ENCODE measurements at places on chromosomes 1 and 21.

- no peak for DNase-seq
These were observed 116.8 kb downstream of the LRRC53 start for GRCh38 chr1:74395571-74395970.

- no peak for DNase-seq
These were observed 192.1 kb downstream of the KCNJ6 start for GRCh38 chr21:37724201-37724600.

GRCh38 chr1:200861937-200862647, 10.7 kb upstream of the GPR25 start:
- DNase-seq, result peak; percentile 63

DNA sequence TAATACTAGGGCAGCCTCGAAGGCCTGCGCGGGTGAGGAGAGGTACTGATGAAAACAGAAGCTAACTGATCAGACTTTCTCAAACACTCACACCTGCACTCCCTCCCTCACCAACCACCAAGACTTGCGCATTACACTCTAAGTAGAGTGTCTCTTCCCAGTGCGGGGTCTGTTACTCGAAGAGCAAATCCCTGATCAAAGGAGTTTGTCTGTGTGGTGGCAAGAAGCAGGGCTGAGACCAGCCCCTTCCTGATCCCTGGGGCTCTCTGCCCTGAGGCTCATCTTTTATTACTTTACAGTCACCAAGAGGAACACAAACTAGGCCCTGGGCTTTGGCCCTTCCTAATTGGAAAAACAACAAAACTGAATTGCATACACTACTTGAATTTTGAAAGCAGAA, 19.5 kb upstream of the TSNAX start:
- DNase-seq, result no peak

DNA sequence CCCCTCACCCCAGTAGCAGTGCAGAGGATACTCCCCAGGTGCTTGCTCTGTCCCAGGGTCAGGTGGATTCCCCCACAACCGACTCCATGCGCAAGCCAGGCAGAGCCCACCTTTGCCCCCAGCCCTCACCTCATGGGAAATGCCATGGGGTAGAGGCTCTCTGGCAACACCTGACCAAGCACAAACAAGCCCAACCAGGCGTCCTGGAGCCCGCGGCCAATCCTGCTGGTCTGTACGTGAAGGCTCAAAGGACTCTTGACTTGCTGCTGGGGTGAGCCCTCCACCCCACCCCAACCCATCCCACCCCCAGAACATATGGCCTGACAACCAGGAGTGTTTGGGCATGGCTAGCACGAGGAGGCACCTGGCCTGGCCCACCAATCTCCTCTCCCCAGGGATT, 1.8 kb downstream of the ADGRB2 start:
- no peak for DNase-seq

DNA sequence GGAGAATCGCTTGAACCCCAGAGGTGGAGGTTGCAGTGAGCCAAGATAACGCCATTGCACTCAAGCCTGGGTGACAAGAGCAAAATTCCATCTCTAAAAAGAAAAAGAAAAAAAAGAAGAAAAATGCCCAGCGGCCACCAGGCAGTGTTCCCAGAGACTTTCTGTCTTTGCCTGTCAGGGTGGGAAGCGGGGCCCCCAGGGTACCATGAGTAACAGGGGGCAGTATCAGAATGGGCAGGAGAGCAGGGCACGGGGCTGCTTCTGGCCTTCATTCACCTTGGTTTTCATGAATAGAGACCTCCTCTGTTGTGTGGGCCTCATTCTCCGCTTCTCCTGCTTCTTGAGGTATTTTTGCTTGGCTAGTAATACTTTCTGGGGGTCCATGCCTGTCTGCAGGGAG, 20.4 kb downstream of the SLC26A9 start:
- no peak for DNase-seq

DNA sequence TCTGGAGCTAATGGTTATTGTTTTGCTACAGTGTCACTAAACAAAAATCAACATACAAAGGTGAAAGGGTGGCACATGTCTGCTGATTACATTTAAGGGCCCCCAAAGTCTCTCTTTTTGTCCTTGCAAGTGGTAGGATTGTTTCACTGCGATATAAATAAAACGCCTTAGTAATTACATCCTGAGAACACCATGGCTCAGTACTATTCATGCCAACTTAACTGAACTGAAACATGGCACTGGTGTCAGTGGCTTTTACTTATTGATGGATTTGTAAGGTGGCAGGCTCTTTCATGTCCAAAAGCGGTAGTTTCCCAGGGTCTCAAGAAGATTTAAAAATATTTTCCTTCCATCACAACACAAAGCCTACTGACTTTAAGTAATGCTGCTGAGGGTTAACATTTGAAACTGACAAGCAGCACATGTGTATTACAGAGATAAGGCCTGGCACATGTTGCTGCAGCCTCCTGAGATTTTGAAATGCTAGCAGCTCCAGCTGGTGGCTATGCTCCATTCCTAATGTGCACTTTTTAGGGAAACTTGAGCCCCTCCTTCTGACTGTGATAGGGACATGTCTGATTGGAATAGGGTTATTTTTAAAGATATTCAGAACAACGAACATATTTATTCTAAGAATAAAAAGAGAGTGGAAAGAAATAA, 86.8 kb downstream of the ATP1B1 start:
- no peak for DNase-seq

GRCh38 chr1:176539018-176539417, 76.0 kb downstream of the PAPPA2 start:
- no peak for DNase-seq

- DNase-seq, result no peak
These were observed 10.7 kb upstream of the OR2B11 start for GRCh38 chr1:247468481-247469140.

DNA sequence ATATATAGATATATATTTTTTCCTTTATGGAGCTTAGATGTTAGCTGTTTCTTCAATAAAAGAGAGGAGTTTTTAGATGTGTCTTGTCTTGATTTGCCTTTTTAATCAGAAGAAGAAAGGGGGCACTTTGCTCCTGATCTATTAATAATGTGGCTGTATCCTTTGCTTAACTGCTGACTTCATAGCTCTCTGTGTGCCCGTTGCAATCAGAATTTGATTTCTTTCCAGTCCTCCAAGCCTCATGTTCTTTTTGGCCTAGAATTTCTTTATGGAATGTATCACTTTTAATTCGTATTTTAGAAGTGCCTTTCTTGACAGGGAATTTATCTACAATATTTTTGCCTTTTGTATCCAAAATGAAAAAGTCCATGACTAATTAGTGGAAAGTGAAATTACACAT, 85.3 kb downstream of the C1orf21 start:
- no peak for DNase-seq

DNA sequence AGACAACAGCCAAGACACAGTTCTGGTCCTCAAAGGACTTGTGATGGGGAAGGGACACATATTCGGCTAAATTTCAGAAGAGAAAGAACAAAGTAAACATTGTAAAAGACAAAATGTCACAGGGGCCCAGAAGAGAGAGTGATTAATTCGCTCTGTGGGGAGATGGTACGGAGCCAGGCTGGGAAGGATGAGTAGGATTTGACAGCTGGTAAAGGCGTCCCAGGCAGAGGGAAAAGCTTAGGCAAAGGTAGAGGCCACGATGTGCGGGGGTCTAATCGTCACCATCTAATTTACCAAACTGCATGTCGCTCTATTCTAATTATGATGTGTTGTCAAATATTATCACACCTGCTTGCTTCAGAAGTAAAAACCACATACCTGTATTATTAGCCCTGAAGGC, 17.3 kb upstream of the EFNA1 start:
- DNase-seq, result no peak

- peak; percentile 54 for DNase-seq
These were observed 2.8 kb upstream of the ZBTB7B start for GRCh38 chr1:154999571-155000410.

DNA sequence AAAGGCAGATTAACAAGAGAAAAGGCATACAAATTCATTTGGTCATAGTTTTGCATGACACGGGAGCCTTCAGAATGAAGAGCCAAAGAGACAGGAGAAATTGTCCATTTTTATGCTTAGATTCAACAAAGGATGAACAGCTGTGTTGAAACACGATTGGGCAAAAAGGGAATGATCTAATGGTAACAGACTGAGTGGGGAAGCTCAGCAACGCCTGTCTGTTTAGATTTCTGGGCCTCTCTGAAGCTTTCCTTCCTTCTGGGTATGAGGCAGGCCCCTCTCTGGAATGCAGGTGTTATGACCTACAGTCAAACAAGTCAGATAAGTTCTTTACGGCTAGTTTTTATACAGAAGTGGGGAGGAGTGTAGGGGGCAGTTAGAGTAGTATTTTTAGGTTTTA, 154.6 kb downstream of the RGS7 start:
- no peak for DNase-seq

DNA sequence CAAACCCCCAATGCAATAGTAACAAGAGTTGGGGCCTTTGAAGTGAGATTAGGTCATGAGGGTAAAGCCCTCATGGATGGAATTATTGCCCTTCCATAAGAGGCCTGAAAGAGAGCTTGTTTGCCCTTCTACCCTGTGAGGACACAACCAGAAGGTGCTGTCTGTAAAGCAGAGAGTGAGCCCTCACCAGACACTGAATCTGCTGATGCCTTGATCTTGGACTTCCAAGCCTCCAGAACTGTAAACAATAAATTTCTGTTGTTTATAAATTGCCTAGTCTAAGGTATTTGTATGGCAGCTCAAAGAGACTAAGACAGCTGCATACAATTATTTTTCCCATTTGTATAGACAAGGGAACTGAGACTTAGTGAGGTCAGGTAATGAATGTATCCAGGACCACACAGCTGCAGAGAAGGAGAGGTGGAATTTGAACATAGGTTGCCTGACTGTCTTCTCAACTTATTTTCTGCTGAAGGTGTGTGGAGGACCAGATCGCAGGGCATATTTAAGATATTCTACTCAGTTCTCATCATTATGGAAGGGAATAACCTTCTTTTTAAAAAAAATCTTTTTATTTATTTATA, 18.7 kb downstream of the IL23R start:
- DNase-seq, result no peak

DNA sequence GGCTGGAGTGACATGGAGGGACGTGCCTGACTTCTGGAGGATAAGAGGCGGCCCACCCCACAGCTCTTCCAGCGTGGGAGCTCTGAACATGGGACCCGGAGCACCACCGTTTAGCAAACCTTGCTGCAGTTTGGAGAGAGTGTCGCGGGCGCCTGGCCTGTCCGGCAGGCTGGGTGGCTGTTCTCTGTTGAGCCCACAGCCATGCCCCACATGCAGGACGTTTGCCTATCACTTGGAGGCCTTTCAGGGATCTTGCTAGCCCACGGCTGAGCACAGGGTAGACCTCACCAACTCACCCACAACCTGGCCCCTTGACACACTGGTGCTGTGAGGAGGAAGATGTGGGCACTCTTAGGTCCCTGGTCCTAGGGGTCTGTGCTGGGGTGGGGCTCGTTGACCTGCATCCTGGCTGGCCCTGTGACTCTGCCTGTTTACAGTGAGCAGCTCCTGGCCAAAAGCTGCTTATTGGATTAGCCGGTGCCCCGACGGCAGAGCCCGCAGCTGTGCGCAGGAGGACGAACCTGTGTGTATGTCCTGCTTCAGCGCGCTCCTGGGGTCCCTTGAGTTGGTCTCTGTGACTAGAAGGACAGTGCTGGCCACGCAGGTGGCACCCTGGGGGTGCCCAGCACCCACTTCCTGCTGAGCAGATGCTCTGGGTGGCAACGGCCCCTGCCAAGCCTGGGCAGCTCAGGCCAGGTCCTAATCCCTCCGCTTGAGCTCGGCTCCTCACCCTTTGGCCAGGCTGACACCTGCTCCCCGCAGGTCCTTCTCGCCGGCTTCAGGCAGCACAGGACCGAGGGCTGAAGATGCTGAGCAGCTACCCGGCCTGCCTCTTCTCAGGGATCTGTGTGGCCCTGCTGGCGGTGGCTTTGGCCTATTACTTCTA, 72.4 kb upstream of the TRAPPC10 start:
- DNase-seq, result no peak

- no peak for DNase-seq
These were observed 274.8 kb upstream of the SPAG17 start for GRCh38 chr1:118459871-118460270.

DNA sequence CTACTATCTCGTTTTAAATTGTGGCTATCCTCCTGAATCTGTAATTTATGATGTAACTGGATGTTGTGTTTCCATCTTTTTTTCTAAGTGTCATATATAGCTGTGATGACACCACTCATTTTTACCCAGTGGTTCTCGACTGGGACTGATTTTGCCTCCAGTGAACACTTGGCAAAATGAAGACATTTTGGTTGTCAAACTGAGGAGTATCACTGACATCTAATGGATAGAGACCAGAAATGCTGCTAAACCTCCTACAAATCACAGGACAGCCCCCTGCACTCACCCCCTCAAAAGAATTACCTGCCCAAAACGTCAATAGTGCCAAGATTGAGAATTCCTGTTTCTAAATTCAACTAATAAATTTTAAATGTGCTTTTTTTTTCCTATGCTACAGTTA, 1.9 kb downstream of the TRMT13 start:
- DNase-seq, result no peak

DNA sequence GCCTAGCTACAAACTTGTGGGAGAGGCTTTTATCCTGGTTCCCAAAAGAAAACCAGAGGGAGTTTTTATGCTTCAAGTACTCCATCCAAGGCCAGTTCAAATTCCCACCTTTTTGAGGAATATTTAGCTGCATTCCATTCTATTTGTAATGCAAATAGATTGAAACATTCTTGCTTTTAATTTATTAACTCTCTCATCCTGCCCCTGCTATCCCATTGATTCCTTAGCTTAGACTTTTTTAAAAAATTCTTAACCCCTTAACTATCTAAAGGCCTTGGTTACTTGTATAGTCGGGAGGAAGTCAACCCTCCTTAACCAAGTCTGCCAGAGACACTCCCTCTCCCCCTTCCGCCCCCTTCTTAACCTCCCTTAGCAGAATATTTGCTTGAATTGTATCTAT, 2.5 kb upstream of the MOV10 start:
- DNase-seq, result no peak

DNA sequence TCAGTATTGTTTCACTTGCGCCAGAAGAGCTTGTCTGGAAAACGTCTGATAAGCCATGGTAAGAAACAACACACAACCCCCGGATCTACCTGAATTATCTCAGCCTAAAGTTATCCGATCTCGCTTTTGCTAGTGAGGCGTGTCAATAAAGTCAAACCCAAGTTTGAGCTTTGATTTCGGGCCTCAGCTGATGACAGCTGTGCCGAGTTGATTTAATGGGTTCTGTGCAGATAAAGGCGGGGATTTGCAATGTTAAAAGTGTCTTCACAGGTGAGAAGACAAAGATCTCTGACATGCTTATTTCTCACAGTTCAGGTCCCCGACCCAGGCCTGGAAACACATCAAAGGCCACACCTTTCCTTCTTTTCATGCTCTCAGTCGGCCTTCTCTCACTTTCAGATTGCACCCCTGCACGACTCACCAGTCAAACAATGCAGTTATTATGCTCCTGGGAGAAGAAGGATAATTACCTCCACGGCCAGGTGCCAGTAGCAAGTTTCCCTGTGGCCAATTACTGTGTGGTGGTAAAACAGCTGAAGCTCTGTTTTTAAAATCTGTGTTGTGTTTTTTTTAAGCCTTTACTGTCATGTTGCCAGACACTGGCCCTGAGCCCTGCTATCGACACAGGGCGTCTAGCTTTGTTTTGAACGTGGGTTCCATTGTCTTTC, 245.3 kb upstream of the RUNX1 start:
- DNase-seq, result no peak

- DNase-seq, result no peak
These were observed 75.0 kb upstream of the SELENON start for GRCh38 chr1:25724966-25725365.

- DNase-seq, result no peak
These were observed 104.5 kb upstream of the LMO4 start for GRCh38 chr1:87224201-87224600.

Data from CD4-positive, alpha-beta T cell treated with Interleukin-17A for 1 hour (primary cell).